ENCODE measurements at places on chromosomes 2 and 18.

DNA sequence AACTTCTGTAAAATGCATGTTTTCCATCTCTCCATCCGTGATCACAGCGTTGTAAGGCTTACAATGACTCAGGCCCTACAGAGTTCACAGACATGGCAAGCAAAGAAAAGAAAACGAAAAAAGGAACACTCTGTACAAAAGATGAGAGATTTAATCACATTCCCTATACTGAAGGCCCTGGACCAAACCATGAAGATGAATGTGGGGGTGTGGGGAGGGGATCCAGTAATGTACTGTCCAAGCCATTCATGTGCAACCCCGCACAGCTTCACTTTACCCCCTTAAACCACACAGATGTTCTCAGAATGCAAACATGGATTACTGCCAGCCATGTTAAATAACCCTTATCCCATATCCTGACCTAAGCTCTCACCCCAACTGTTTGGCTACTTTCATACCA is 391.1 kb downstream of the NCKAP5 start:
- DNase-seq: no peak

GRCh38 chr2:28643327-28643726 is 108.3 kb upstream of the PPP1CB start:
- no peak for DNase-seq

GRCh38 chr2:157837851-157838441 is 38.2 kb downstream of the ACVR1 start:
- DNase-seq: no peak

GRCh38 chr2:47078541-47079482 is 76.3 kb downstream of the STPG4 start:
- peak; percentile 36 for DNase-seq

- peak; percentile 16 for DNase-seq
Observed at GRCh38 chr2:132278267-132278666, 116.5 kb upstream of the ANKRD30BL start.

DNA sequence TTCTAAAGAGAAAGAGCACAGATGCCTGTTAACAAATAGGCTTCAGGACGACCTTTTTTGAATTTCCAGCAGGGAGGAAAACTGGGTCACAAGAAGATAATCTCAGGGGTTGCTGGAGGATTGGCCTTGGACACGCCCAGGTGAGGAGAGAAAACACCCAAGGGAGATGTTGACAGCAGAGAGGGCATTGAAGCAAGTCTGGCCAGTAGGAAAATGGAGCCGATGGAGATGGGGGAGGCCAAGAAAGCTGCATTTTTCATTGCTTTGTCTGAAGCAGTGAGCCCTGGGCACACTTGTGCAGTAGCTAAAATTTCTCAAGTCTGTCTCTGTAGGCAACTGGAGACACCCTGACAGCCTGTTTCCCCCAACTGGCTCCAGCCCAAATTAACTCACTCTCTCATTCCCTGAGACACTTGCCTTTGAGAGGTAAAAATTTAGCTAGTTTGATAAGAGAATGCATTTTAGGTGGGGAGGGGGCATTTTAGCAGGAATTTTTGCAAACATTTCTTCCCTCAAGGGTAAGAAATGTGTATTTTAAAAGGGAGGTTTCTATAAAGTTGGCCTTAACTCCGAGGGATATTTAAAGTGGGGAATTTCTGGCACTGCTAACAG is 165.5 kb downstream of the TGIF1 start:
- no peak for DNase-seq

GRCh38 chr2:28326881-28327505 is 65.7 kb upstream of the FOSL2 start:
- DNase-seq: no peak

DNA sequence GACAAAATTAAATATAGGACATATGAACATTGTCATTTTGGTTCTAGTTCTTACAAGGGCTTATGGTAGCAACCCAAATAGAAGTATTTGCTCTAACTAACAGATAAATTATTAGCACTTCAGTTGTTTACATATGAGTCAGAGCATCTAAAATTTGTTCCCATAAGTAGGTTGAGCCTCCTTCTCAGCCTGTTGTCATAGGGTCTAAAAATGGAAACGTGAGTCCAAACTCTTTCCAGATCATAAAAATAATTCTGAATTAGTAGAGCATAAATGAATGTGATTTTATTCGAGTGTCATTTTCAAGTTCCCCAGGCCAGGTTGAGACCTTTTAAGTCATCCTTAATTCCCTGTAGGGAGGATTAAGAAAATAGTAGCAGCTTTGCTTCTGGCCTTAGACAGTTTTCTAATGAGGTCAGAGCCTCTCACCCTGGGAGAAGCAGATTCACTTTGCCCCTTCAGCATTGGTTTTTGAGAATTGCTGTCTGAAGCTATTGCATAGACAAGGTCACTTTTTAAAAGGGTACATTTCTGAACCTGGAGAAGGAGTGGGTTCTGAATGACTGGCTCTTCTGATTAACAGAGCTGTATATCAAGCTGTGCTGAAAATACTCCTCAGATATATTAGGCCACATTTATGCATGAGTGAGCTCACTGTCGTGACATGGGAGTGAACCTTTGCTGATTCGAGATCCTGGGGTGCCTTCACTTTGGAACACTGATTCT is 164.3 kb downstream of the NEDD4L start:
- DNase-seq: no peak

DNA sequence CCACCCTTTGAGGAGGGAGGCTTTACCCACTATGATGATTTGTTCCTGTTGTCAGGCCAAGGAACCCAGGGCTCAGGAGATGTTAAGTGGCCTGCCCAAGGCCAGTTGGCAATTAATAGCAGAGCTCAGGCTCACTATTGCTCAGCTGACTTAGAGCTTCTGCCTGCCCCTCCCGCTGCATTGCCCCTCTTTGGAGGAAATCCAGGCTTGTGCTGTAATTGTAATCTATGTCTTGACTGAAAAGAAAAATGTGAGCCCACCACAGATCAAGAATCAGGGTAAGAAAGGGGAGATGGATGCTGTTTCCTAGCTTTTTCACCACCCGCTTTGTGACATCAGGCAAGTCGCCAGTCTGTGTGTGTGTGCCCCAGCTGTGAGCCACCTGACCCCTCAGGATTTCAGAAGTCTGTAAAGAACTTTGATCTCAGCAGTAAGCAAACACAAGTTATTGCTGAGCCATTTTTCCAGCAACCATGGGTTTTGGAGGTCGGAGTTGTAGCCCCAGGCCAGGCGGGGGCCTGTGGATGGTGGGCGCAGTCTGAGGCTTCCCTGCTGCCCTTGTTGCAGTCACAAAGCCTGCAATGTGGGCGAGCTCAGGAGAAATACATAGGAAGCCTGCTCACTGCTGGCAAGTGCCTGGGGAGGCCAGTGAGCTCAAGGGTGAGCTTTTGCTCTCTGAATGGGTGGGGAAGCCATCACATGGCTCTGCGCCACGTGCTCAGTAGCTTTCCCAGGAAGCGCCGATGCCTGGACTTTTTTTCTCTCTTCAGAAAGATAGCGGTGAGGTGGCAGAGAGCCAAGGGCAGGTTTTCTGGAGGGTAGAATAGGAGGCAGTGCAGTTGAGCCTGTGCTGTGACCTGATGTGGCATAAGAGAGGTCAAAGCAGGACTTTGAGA is 6.1 kb downstream of the CABLES1 start:
- no peak for DNase-seq

All from GM13976 (cell line).